ENCODE measurements at places on chromosomes 4 and X.

DNA sequence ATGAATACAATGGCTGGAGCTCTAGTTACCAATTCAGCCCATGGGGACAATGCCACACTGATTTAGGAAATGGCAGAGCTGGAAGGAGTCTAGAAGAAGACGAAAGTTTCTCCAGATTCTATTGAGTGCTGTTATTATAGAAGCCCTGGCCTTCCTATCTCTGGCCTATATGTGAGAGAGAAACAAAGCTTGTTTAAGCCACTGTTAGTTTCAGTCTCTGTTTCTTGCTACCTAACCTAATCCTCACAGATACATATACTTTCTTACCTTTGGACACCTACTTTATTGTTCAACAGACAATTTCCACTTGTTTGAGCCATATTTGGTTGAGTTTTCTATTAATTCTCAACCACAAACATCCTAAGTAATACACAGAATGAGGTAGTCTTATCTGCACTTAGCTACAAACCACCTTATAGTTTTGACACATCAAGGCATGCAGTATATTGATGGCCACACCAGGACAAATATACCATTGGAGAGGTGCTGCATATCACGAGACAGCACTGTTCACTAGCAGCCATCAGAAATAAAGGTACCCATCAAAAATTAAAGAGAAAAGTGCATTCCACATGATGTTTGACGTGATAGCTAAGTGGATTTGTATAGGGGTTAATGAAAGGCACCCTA is 190.2 kb downstream of the SMIM20 start:
- DNase-seq, result no peak

GRCh38 chr4:1503583-1504471 is 97.6 kb upstream of the NKX1-1 start:
- no peak for DNase-seq

DNA sequence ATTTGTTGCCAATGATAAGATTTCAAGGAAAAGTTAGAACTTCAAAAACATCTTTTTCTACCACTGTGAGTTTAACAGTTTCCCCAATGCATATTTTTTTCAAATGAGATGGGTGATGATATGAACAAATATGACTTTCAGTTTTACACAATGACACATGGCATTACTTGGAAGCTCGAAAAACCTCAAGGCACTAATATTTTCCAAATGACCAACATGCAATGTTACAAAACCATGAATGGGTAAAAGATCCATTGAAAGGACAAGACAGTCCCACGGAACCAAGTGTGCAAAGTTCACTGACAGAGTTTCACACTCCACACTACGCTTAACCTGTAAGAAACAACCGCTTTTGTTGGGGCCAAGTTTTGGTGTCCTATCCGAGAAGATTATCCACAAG is 84.5 kb downstream of the CD99L2 start:
- no peak for DNase-seq

- DNase-seq, result no peak
Measured at GRCh38 chrX:132491191-132491590, 2.4 kb upstream of the MBNL3 start.

- DNase-seq, result no peak
Measured at GRCh38 chrX:69021141-69021960, 143.9 kb downstream of the PJA1 start.

Measured in stimulated activated CD8-positive, alpha-beta memory T cell treated with anti-CD3 and anti-CD28 coated beads, Interleukin-15, amount 100 ng/mL, for 4 hours (primary cell).